ENCODE measurements at places on chromosomes 1 and 21.

DNA sequence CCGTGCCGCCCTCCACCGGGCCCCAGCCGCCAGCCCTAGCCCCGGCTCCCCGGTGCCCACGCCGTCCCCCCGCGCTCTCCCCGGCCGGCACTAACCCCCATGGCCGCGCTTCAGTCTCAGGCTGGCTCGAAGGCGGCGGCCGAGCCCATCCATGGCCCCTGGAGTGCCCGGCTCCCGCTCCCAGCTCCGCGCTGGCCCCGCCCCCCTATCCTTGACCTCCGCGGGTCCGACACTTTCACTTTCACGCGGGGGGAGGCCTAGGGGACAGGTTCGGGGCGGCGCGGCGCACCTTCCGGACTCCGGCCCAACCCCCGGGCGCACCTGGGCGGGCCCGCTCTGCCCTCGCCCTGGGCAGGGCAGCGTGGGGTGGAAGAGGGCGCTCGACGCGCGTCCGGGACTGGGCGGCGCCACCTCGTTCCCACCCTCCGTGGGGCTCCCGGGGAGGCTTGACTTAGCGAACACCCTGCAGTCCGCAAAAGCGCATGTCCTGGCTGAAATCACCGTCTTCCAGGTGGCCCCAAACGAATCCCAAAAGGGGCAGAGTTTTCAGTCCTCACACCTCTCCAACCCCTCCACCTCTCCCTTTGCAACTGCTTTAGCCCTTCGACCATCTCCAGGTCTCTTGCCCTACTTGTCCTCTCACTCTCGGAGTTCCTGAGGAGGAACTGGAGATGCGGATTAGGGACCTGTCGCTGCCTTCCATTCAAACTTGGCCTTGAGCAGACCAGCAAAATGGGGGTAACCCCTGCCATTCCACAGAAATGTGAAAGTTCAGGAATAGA is 3.9 kb upstream of the DENND2D start:
- no peak for DNase-seq

DNA sequence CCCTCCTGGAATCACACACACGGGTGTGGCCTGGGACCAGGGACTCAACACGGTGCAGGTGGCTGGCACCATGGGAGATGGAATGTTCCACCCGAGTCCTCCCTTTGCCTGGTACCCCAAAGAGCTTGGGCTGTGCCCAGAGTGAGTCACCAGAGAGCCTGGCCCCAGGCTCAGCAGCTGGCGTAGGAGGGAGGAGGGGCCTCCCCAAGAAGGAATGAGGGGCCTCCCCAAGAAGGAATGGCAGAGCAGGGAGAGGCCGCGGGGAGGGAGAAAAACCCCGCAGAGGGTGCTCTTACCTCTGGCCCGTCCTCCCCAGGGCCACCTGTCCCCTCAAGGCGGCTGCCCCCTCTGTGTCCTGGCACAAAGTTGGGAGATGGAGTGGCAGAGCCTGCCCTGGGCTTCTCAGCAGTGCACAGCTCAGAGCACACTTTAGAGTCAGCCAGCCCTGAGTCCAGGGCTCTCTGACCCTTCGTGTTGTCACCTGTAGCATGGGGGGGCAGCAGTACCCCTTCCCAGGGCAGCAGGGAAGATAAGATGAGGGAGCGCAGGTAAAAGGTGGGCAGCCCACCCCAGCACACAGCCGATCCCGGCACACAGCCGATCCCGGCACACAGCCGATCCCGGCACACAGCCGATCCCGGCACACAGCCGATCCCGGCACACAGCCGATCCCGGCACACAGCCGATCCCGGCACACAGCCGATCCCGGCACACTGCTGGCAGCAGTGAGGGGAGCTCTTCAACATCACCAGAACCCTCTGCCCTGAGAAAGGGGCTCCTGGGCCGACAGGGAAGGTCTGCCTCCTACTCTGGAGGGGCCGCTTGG is 20.2 kb upstream of the KCNAB2 start:
- DNase-seq: peak; percentile 7

DNA sequence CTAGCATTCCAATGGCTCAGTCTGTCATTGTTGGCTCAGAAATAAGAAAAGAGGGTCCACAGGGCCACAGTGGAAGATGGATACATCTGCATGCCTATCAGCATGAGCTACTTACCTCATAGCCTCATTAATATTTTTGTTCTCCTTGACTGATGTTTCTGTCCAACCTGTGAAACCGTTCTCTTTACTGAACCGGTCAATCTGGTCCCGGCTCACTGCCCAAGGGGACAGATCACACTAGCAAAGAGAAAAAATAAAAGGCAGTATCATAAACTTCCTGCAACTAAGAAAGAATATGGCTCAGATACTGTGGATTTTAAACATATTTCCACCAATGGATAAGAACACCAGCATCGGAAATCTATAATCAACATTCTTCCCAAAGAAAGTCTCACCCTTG is 4.7 kb downstream of the RAB29 start:
- no peak for DNase-seq

- peak; percentile 53 for DNase-seq
Observed at GRCh38 chr21:34884346-34884929, 164.7 kb downstream of the RUNX1 start.

DNA sequence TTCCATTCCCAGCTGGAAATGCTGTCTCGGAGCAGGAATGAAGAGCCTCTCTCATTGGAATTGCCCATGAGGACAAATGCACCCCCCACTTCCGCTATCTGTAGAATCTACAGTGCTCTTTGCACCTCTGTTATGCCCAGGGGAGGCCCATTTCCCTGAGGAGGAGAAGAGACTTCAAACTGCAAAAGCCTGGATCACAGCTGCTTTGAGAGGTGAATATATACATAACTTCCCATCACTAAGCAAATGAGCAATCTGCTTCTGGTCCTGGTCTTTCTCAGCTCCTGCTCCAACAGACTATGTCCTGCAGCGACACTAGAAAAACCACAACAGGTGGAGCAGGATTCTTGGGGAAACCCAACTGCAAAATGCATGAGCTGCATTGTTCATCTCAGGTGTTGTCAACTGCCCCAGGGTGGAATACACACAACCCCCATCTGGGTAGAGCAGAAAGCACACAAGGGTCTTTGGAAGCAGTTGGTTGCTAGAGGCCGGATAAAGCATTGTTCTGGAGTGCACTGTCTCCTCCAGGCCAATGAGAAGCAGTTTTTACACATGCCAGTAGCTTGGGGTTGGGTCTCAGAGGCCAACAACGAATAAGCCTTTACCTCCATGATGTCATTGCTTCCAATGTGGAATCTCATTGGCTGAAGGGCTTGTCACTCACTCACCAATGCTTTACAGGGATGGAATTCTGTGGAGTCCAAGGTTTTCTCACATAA is 67.7 kb upstream of the RAB4A start:
- DNase-seq: peak; percentile 79

DNA sequence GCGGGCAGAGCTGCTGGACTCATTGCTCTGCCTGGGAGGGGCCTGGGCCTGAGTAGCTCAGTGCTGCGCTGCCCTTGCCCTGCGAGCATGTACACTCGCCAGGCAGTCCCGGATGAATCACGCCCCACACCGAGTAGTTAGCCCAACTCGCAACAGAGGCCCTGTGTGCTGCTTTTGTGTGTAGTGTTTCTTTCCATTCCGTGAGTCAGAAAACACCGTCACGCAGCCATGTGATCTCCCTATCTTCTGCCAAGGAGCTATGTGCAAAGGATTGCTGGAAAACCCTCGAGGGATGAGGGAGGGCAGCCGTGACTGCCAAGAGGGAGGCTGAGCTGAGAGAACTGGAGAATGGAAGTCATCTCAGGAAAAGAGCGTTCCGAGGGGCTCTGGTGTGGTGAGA is 37.3 kb downstream of the NENF start:
- DNase-seq: peak; percentile 96

GRCh38 chr1:109391157-109391556 is 6.6 kb downstream of the SORT1 start:
- DNase-seq: peak; percentile 63

- no peak for DNase-seq
Observed at GRCh38 chr1:203626910-203627246, 246 bp downstream of the ATP2B4 start.

DNA sequence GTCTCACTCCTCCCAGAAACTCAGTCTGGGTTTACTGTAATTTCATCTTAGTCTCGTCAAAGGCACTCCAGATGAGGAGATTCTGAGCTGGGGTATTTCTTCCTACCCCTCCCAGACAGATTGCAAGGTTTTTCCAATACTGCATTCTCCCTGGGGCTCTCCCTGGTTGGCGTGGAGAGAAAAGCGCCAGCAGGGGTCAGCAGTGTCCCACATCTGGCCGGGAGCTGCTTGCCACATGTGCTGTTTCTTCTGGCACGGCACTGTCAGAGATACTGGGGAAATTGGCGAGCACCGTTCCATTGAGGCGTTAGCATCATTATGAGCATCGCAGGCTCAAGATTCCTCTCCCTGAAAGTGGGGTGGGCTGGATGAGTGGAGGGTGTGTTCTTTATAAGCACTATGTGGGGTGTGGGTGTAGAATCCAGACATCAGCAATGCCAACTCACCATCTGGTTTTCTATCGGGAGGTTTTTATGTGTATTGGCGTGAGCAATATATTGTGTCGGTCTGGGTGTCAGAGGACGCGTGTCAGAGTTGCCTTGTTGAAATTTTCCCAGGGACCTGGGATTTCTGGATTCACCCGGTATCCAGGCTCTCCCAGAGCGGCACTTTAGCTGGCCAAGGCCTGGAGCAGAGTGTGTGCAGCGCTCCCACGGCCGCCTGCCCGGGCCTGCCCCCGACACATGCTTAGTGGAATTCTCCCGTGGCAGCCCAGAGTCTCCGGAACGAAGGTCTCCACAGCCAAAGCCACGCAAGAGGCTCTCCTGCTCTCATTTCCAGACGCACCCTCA is 8.0 kb upstream of the NAV1 start:
- DNase-seq: peak; percentile 86

GRCh38 chr1:229843627-229844238 is 217.7 kb downstream of the URB2 start:
- peak; percentile 63 for DNase-seq

GRCh38 chr1:29542548-29542947 is 306.2 kb downstream of the PTPRU start:
- DNase-seq: no peak

DNA sequence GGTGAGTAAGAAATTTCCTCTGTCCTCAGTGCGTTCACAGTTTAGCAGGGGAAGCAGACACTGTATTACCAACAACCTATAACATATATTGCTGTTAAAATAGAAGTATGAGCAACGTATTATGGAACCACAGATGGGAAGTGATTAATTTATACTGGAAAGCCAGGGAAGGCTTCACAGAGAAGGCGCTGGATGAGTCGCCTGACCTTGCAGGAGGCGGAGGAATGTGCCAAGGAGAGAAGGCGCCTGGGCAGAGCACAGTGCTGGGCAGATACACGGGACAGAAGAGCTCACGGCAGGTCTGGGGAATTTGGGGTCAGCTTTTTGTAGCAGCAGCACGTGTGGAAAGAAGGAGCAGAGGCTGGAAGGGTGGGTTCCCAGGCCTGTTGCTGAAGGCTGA is 116.3 kb downstream of the DHRS3 start:
- DNase-seq: peak; percentile 32

GRCh38 chr21:32114419-32115035 is 164.3 kb downstream of the MIS18A start:
- no peak for DNase-seq

DNA sequence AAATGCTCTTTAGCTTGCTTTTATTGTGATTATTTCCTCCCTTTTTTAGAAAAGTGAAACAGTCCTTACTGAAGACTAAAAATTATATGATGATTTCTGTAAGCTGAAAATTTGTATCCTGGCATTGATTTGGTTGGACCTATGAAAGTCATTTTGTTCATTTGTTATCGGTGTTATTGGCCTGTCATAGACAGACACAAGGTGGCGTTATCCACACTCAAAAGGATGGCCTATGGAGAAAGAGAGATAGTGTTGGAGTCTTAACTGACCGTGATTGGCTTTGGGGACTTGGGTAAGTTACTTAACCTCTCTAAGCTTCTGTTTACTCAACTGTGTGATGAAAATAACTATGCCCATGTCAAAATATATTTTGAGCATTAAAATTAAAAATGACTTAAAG is 203.6 kb upstream of the CHODL start:
- DNase-seq: peak; percentile 0

DNA sequence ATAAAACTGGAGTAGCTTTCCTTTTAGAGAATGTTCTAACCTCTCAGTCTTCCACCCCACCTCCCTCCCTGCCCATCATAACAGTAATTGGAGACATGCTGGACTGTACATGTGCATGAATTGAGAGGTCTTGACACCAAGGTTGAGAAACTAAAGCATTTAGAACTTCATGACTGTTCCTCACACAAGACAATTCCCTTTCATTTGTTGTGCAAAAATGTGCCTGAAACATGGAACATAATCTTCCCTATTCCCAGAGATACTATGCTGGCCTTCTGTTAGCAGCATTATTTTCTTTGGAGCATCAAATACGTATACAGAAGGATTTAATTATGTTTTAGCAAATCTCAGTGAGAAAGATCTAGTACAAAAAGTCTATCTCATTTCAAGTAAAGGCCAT is 97.5 kb upstream of the KCNE2 start:
- DNase-seq: no peak

DNA sequence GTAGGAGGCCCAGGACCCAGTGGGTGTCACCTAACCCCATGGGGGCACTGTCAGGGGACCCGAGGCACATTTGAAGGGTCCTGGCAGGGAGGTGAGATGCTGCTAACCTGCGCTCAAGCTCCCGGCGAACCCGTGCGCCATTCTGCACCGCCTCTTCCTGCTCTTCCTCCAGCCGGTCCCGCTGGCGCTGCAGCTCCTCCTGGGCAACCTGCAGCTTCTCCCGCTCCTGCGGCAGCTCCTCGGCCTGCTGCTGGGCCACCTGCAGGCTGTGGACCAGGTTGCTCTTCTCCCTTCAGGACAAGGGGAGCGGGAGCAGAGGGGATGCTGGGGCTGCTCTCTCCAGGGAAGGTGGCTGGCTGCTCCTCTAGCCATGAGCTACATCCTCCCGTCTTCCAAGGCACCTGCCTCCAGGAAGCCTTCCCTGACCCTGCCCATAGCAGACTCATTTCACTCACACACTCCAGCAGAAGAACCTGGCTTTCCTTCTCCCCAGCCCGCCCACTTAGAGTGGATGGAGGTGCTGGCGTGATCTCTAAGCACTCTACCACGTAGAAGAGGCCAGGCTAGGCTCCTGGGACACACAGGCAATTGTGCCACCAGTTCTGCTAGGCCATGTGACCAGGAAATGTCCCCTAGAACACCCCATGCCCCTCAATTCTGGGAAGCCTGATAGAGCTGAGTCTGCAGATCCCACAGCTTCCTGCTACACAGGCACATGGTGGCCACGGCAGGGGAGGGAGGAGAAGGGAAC is 15.2 kb upstream of the NBPF1 start:
- DNase-seq: no peak

DNA sequence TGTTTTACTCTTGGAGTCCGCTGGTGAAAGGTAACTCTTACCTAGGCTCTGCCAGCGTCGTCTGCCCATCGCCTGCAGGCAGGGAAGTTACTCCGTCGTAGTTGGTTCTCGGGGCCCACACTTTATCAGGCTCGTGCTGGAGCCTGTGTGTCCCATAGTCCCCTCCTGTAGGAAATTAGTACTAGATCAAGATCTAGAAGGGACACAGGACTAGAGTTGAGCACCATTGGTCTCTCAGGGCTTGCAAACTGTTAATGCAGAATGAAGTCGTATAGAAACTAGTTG is 940 bp downstream of the SRRM1 start:
- no peak for DNase-seq

GRCh38 chr21:31343680-31344480 is at the start of gene TIAM1:
Gene TIAM1 (minus strand): TSS chr21:31344261. CDS start chr21:31266972, 77,289 bp downstream.
- peak; percentile 51 for DNase-seq
